Calu3 (cell line): ENCODE measurements at places on chromosomes 1 and 21.

- DNase-seq, result no peak
Measured at GRCh38 chr1:110674337-110675059, at the start of gene KCNA3. TSS of gene KCNA3 (minus strand) at chr1:110674940. CDS start at chr1:110674809, 131 bp downstream.

DNA sequence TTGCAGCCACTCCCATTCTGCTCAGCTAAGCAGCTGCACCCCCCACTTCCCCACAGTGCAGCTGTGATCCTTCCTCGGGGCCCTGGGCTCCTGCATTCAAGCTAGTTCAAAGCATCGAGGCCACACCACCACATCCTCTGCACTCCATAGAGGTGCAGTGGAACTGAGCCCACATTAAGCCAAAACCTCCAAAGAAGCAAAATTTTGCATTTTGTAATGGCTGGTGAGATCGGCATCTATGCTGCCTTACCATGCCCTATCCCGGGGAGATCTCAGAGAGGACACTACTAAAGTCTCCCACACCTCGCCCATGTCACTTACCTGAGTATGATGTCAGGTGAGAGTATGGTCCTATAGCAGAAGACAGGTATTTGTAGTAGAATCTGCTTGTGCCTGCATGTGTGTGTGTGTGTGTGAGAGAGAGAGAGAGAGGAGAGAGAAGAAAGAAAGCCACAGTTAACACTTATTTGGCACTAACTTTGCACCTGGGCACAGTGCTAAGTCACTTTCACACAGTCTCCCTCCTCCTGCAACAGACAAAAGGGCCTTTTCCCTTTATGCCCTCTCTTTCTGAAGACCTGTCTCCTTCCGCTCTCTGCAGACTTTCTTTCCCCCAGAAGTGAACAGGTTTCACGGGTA lies 89.8 kb downstream of the KIF14 start:
- DNase-seq, result no peak

DNA sequence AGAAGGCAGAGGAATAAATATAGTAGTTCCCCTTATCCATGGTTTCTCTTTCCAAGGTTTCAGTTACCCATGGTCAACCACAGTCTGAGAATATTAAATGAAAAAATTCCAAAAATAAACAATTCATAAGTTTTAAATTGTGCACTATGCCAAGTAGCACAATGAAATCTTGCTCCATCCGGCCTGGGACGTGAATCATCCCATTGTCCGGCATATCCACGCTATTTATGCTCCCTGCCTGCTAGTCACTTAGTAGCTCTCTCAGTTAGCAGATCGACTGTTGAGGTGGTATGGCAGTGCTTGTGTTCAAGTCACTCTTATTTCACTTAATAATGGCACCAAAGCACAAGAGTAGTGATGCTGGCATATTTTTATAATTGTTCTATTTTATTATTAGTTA lies 58.6 kb upstream of the ARHGAP29 start:
- DNase-seq, result no peak

DNA sequence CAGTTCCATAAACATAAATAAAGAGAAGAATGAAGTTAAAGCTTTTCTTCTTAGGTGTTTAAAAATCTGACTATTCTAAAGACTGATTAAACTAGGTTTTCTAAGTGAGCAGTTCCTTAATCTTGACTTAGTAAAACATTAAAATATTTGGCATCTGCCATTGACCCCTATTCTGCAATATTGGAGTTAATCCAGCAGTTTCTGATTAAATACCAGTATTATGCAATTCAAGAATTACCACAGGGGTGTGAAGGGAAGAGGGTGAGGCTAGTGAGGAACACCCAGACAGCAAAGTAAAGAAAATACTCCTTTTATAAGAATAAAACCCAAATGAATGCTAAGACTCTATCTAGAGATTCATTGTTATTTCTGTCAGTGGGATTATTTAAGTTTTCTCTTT lies 40.9 kb downstream of the CLIC4 start:
- DNase-seq, result no peak

DNA sequence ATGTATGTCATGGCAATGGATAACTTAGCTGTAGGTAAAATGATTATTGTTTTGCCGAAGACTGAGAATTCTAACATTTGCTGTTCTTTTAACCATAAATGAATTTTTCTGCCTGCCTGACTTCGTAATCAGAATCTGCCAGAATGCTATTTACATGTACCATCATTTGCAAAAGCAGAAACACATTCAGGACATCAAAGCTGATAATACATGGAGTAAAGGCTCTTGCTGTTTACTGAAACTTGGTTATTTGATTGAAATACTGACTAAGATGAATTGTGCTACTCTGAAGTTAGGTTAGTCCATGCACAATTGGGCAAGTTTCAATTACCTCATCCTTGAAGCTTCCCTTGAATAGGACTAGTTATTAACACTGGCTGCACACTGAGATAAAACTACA lies 293.8 kb downstream of the PLA2G4A start:
- DNase-seq, result no peak

DNA sequence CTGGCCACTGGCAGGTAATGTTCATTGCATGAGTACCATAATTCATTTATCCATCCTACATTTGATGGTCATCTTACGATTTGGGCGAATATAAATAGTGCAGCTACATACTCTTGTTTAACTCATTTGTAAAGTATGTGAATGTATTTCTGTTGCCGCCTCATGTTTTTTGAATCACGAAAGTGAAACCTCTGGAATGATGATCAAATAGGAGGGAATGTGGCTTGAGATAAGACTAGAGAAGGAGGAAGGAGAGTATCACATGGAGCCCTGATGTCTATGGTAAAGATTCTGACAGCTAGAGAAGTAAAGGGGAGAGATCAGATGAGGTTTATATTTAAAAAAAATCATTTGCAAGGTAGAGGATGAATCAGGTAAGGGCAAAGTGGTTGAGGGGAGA lies 8.0 kb downstream of the MRPS14 start:
- DNase-seq, result no peak

DNA sequence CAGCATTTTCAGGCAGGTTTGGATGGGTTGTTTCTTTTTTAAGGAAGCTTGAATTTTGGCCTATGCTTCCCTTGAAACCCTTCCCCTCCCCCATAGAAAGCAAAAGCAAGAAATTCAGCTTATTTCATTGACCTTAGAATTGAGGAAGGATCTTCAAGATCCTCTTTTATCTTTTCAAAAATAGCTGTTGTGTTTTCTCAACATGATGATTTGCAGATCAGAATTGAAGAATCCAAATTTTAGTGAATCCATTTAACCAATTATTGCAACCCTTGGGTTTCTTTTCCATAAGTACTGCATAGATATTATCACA lies 73.7 kb downstream of the LRRC8C start:
- no peak for DNase-seq

GRCh38 chr21:32993894-32994293 lies 31.8 kb upstream of the OLIG2 start:
- no peak for DNase-seq

GRCh38 chr21:25578056-25578961 lies 29.0 kb downstream of the MRPL39 start:
- no peak for DNase-seq

GRCh38 chr1:15802234-15802965 lies 5.0 kb downstream of the UQCRHL start:
- no peak for DNase-seq

GRCh38 chr1:167678838-167679237 lies 42.9 kb upstream of the MPZL1 start:
- no peak for DNase-seq
